Renal cortical epithelial cell (primary cell): ENCODE measurements at places on chromosomes 3 and 15. TPM values are rescaled to one million over a fixed set of nuclear protein-coding genes. Genes with fewer than 3 reads are reported as not detected.

KLHL18 gene
- total RNA-seq, result 38.0 and 38.2 TPM in 2 replicates

KBTBD13 gene
- not detected in 2 replicates for total RNA-seq

IMPG2 gene
- total RNA-seq, result 0.35 TPM in 2 replicates

CD200 gene
- total RNA-seq, result 1.9 and 2.3 TPM in 2 replicates

PEX11A gene
- total RNA-seq, result 3.3 and 11.6 TPM in 2 replicates

ALDH1L1 gene
- 2.4 and 4.6 TPM in 2 replicates for total RNA-seq

TM4SF1 gene
- 63.8 and 247 TPM in 2 replicates for total RNA-seq

POPDC2 gene
- total RNA-seq, result 0.40 TPM in 1 of 2 replicates, not detected in the other

PARP6 gene
- total RNA-seq, result 13.9 and 22.3 TPM in 2 replicates

PIGZ gene
- total RNA-seq, result 3.0 and 3.1 TPM in 2 replicates

FMN1 gene
- total RNA-seq, result 4.0 and 7.8 TPM in 2 replicates

SPATA12 gene
- total RNA-seq, result 0.10 TPM in 1 of 2 replicates, not detected in the other

GOLGA8K gene
- 0.40 TPM in 1 of 2 replicates, not detected in the other for total RNA-seq

MORC1 gene
- total RNA-seq, result under 0.01 and 0.05 TPM in 2 replicates

SLC28A1 gene
- total RNA-seq, result 0.15 TPM in 1 of 2 replicates, not detected in the other

P4HTM gene
- 22.7 and 47.1 TPM in 2 replicates for total RNA-seq

SERINC4 gene
- 0.05 TPM in 1 of 2 replicates, not detected in the other for total RNA-seq

SCN11A gene
- under 0.01 and 0.15 TPM in 2 replicates for total RNA-seq

GOLGA6A gene
- total RNA-seq, result 0.05 TPM in 1 of 2 replicates, not detected in the other

CYP11A1 gene
- 0.20 TPM in 1 of 2 replicates, not detected in the other for total RNA-seq

ZNF502 gene
- total RNA-seq, result 6.1 and 7.2 TPM in 2 replicates

PRRT3 gene
- total RNA-seq, result 1.0 and 3.0 TPM in 2 replicates

TTC23 gene
- 32.5 and 47.3 TPM in 2 replicates for total RNA-seq
